ENCODE measurements at places on chromosomes 6 and 20.

- no peak for DNase-seq
Observed at GRCh38 chr6:125273965-125274364, 27.8 kb downstream of the HDDC2 start.

DNA sequence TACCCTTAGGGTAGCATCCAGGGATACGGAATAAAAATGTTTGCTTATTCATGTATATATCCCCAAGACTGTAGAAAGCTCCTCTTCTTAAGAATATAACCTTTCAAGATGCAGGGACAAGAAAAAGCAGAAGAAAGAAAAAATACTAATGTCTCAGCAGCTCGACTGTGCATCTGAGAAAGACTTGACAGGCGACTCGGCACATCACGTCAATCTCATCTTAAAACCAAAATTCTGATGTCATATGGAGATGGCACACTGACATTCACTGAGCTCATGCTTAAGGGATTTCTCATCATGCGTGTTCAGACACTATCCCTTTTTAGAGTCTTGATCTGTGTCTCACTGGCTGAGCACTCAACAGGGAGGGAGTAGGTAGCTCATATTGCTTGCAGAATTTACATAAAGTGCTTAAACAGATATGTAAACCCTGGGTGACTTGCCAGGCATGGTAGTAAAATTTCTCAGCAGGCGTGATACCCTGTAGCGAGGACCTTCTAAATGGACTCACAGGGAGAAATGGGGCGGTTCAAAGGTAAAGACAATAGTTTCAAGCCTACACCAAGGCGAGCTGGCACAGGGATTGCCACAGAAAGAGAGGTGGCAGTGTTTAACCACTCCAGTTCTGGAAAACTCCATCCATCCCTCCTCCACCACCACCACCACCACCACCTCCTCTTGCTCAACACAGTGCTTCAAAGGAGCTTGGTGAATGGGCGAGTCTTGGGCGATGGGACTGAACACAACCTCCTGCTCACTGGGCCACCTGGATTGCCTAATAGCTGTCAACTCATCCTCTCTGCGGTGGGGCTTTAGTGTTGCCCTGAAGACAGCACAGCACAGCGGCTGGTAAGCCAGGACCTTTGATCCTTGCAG is 330.5 kb downstream of the TFAP2A start:
- no peak for DNase-seq

- no peak for DNase-seq
Observed at GRCh38 chr6:13559968-13560650, 14.3 kb upstream of the SIRT5 start.

GRCh38 chr6:125693480-125693879 is 56.0 kb upstream of the HEY2 start:
- no peak for DNase-seq

DNA sequence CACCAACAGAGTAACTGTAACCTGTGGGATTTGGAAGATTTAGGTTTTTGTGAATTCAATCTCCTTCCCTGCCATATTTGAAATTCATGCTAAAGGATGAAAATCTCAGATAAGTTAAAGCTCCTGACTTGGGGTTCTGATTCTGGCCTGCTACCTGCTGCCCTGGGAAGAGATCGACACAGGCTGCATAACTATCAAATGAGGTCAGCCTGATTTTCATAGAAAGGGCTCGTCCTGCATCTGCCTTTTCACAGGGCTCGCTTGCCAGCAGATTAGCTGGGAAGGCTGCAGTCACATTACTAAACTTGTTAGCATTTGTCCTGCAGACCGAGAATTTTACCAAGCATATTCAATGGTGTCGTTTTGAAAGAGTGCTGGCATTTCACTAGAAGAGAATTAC is 14.6 kb downstream of the GCLC start:
- DNase-seq: no peak

- DNase-seq: no peak
Observed at GRCh38 chr6:52508261-52508739, 68.6 kb downstream of the TRAM2 start.

DNA sequence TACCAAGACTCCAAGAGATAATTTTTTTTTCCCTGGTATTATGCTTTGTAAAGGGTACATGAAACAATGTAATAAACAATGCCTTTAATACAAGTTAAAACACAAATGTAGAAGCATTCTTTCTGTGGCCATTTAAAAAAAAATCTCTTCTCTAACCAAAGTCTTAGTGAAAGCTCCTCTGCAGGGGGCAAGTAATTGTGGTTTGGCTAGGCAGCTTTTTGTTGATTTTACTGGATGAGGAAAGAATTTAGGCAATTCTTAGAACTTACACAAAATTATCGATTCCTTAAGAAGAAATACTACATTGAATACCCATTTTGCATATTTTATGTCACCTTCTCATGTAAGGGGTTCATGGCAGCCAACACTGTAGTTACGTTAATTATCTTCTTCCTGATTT is 12.4 kb downstream of the TFB1M start:
- DNase-seq: no peak

GRCh38 chr6:53347250-53347920 is 1.4 kb downstream of the ELOVL5 start:
- no peak for DNase-seq

DNA sequence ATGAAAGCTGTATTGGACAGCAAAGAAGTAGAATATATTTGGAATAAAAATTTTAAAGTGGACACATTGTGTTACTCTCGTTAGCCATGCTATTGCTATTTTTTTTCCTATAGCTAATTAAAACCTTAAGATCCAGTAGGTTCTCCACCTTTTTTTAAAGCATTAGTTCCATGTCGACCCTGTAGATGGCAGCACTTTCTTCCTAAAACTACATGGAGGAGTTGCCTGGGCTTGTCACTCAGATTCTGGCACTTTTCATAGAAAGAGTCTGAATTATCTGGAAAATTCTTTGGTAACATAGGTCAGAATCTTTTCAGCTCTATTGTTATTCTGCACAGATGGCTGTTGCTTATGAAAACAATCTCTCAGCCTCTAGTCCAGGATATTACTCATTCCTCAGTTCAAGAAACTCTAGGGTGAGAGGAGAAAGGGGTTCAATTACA is 42.0 kb upstream of the ESR1 start:
- peak; percentile 5 for DNase-seq

DNA sequence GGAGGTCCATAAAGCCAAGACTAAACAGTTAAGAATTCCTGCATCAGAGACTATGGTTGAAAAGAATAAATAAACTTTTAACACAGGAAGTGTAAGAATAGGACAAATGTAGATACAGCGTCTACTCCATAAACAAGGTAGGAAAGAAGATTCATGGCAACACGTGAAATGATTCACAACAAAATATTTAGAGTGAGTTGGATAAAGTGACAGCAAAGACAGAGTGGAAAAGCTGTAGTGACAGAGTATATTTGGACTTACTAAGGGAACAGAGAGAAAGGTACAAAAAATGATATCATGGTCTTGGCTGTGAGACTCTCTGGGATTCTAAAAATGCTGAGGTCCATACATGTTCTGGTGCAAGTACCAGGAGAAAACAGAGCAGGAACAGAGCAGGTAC is 21.9 kb upstream of the KIAA0408 start:
- DNase-seq: no peak

- DNase-seq: no peak
Observed at GRCh38 chr20:58682656-58683531, 9.7 kb upstream of the NPEPL1 start.

DNA sequence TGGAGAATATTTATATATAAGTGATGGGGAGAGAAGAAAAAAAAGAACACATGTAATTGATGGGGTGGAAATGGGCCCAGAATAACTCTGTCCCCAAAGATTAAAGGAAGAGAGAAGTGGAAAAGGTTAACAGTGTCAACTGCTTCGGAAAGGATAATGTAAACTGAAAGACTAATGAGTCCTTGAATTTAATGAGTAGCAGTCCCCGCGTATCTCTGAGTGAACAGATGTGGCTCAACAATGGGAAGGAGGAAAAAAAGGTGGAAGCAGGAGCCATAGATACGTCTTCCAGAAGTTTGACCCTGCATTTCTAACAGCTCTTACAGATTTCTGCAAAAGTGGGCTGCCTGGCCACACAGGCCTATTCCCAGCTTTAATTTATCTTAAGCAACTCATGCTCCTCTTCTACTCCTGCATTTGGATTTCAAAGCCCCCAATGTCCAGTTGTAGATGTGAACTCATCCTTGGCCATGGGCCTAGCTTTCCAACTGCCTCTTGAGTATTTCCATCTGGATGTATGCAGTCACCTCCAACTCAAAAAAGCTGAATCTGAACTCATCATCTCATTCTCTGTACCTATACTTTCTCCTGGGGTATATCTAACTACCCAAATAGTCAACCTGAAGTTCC is 61.3 kb downstream of the DST start:
- DNase-seq: no peak

DNA sequence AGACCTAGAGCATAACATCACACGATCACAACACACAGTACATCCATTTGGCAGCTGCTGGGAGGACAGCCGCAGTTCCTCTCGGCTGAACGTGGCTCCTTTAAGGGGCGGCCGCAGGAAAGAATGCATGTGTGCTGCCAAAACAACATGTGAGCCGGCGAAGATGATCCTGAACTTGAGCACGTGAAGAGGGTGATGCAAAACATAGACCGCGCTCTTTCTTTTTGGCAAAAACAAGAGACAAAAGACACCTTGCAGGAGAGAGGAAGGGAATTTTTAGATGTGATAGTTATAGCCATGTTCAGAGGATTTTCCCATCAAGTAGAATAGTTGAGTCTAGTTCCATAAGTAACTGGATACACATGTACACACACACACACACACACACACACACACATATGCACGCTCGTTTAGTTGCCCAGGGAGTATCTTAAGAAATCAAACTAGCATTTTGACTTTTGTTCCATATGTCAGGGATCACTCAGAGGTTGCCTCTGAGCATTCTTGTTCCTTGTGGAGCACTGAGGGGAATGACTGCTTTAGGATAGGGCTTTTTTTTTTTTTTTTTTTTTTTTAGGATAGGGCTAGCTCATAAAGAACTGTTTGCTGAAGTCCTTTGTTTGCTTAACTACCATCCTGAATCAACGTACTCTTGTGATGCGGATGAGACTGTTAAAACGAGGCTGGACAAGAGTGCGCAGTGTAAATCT is 21.7 kb upstream of the RANBP9 start:
- no peak for DNase-seq

DNA sequence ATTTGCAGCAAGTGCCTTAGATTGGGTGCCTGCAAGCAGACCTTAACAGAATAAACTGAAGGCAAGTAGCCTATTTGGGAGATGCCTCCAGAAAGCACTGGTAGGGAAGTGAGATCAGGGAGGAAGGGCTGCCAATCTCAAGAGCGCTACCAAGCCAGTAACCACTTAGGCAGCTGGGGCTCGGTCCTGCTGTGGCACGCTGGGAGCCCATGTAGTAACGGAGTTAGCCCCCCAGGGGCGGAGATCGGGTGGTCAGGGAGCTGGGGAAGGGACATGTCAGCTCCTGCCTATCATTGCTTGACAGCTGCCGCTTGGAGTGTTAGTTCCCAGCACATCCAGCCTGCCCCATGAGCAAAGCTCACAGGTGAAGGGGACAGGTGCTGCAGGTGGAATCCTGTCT is 127.0 kb downstream of the CEBPB start:
- DNase-seq: no peak

GRCh38 chr6:10894958-10895357 is 8.1 kb downstream of the SYCP2L start:
- no peak for DNase-seq

GRCh38 chr6:30963641-30964040 is 19.9 kb upstream of the MUC21 start:
- DNase-seq: no peak

DNA sequence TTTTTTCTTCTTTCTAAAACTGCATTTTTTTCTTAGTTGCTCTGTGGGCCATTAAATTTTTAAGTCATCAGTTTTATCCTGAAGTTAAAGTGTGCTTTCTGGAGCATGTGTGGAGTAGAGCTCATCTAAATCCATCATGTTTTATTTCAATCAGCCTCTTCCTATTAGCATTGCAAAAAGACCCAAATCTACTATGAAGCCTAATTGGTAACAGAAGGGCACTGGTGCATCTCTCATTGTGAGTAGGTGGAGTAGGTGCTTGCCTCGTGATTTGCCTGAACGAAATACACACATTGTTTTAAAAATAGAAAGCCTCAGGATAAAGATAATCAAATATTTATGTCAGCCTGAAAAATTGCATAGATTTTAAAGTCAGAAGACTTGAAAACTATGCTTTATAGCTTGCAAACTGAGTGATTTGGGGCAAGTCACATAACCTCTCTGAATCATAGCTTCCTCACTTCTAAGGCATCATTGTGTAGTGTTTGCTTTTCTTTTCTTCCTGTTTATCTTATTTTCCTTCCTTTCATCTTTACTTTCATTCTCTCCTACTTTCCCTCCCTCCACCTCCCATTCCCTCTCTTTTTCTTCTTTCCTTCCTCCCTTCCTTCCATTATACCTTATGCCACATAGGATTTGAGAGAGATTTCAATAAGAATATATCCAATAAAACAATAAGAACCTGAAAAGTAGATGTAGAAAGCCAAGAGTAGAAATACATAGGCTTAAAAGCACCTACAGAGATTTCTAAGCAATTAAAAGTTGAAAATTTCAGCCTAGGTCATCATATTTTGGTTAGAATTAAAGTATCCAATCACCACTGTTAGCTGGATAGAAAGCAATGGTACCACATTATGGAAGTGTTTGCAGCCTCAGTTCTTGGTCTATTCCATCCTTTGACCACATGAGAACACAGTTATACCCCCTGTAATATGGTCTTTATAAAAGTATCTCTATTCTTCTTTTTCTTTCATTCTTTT is 49.6 kb upstream of the RNF146 start:
- no peak for DNase-seq

DNA sequence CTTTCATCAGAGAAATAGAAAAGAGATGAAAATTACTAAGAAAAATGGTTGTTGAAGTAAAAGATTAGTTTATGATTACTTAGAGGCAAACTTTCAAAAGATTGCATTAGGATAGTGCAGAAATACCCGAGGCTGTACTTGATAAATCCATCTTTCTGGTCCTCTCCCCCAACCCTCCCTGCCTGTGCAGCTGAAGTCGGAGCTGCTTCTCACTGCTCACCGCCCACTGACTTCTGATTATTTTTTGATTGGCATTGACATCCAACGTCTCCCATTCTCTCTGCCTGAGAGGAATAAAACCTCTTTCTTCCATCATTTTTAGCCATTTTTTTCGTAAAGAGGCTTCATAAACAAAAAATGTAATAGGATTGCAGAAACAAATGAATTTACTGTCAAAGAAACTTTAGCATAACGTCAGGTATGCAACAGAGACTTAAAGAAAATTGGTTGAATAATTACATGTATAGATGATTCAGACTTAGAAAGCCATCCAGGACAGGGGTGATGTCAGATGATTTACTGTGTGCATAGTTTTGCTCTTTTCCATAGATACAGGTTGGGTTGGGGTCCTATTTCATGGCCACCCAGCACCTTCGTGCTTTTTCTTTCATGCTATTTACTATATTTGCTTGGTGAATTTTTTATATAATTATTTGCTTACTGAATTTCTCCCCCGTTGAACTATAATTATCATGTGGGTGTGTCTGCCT is 53.6 kb upstream of the EDN3 start:
- no peak for DNase-seq

DNA sequence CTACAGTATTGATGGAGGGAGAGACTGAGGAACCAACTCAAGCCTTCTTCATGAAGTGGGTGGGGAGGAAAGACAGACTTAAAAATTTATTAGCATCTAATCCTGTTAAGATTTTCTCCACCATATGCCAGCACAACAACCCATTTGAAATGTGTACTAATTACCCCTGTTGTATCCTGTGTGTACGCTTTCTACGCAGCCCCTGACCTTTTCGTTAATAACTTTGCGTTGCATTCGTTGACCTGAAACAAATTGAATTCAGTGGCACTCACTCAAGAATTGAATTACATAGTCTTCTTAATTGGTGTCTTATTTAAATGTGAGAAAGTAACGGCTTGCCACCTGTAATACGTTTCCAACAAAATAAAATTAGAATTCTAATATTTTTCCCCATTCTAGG is 113.9 kb downstream of the LINC00237 start:
- no peak for DNase-seq

- no peak for DNase-seq
Observed at GRCh38 chr6:40928307-40928706, 110.7 kb downstream of the UNC5CL start.

All from stimulated activated CD8-positive, alpha-beta memory T cell treated with anti-CD3 and anti-CD28 coated beads, Interleukin-4, amount 100 ng/mL, for 1 hour (primary cell).